ENCODE measurements at places on chromosomes 1 and 21. TPM values are rescaled to one million over a fixed set of nuclear protein-coding genes. Genes with fewer than 3 reads are reported as not detected.

The BOLA1 gene
- 9.0 TPM for total RNA-seq

The S100A3 gene
- 20.3 TPM for total RNA-seq

The EVA1B gene
- total RNA-seq: 191 TPM

The IVL gene
- not detected for total RNA-seq

The HES3 gene
- not detected for total RNA-seq

The PLA2G2F gene
- total RNA-seq: not detected

The OR6K3 gene
- total RNA-seq: not detected

The FAM167B gene
- total RNA-seq: 5.2 TPM

The OR10Z1 gene
- not detected for total RNA-seq

Data from fibroblast of villous mesenchyme (primary cell).